Motor neuron (in vitro differentiated cells): ENCODE measurements at places on chromosomes 12 and 14. TPM values are rescaled to one million over a fixed set of nuclear protein-coding genes. Genes with fewer than 3 reads are reported as not detected.

Gene TSPAN31
- 21.8 and 24.8 TPM in 2 replicates for total RNA-seq

Gene CCDC177
- total RNA-seq, result 4.1 and 4.5 TPM in 2 replicates

Gene DHRS1
- 23.6 and 26.5 TPM in 2 replicates for total RNA-seq

Gene TCL1B
- total RNA-seq, result 0.24 and 0.81 TPM in 2 replicates

Gene SERPINA12
- total RNA-seq, result not detected in 2 replicates

Gene PMEL
- total RNA-seq, result 0.86 and 1.9 TPM in 2 replicates

Gene RAB15
- 9.5 and 10.0 TPM in 2 replicates for total RNA-seq

Gene GPRC5D
- total RNA-seq, result 0.66 and 0.78 TPM in 2 replicates

Gene MUCL1
- not detected in 2 replicates for total RNA-seq

Gene MMP17
- 10.7 and 15.1 TPM in 2 replicates for total RNA-seq

Gene FGD6
- 16.8 TPM in 2 replicates for total RNA-seq

Gene KERA
- not detected in 2 replicates for total RNA-seq

Gene ETFRF1
- 38.8 and 51.2 TPM in 2 replicates for total RNA-seq

Gene DPY19L2
- total RNA-seq, result 0.41 and 2.1 TPM in 2 replicates

Gene TAS2R13
- 1.2 and 5.1 TPM in 2 replicates for total RNA-seq

Gene FAM181A
- 8.3 and 10.5 TPM in 2 replicates for total RNA-seq

Gene LMNTD1
- not detected in 2 replicates for total RNA-seq

Gene MYF5
- 0.19 and 0.24 TPM in 2 replicates for total RNA-seq

Gene SMCO3
- 0.49 and 0.56 TPM in 2 replicates for total RNA-seq

Gene IFI27L2
- 86.5 and 98.9 TPM in 2 replicates for total RNA-seq

Gene ATG14
- total RNA-seq, result 12.6 and 13.3 TPM in 2 replicates

Gene OVCH1
- 0.13 and 0.16 TPM in 2 replicates for total RNA-seq
